ENCODE measurements at places on chromosomes 12 and 14.

GRCh38 chr12:52337054-52337453 is 15.9 kb upstream of the KRT83 start:
- DNase-seq = no peak

DNA sequence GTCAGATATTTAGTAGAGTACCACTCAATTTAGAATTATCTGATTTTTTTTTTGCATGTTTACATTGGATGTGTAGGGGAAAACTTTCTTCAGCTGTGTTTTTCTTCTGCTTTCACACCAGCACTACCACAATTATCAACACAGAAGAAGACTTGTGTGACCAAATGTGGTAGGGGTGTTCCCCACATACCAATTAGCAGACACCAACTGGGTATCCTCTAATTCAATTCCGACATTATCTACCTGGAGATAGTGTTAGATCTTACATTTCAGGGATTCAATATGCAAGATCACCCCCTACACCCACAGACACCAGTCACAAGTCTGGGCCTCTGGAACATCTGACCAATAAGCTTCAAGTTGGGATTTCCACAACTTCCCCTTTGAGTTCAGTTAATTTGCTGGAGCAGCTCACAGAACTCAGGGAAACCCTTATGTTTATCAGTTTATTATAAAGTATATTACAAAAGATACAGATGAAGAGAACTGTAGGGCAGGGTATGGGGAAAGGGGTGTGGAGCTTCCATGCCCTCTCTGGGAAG is 4.1 kb upstream of the KLRG1 start:
- DNase-seq = no peak

DNA sequence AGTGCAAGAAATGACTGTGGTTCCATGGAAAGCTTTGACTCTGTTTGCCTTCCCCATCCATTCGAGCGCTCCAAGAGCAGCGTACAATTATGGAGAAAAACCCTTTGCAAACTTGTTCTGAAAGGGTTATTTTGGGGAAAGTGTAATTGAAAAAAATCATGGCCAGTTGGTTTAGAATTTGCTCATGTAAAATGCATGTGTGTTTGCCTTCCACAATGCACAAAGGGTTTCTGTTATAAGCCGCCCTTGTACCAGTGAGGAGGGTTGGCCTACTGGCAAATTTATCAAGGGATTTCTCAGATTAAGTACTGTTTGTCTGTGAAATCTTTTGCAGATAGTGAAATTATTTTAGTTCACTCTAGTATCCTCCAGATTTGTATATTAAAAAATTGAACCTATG is 62.7 kb upstream of the PELI2 start:
- DNase-seq = no peak

GRCh38 chr12:113424915-113425823 is 3.0 kb downstream of the SDSL start:
- no peak for DNase-seq

DNA sequence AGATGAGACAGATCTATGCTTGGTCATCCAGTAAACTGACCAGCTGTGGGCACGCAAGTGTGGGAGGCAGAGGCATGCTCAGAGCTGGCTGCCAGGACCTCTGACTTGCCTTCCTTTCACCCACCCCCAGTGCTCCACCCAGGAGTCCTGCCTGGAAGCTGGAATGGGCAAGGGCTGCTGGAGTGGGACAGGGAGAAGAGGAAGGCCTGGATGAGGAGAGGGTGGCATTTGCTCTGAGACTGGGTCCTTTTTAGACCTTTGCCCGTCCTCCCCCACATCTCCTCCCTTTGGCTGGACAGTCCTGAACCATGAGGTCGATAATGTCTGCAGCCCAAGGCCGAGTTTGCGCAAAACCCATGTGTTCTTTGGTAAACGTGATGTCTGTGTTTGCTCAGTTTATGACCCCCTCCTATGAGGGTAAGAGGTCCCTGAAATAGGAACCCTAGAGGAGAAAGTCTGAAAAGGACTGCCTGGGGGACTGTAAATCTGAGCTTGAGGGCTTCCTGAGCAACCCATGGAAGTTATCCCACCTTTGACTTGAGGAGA is 3.8 kb upstream of the INHBE start:
- no peak for DNase-seq

GRCh38 chr12:116806845-116807440 is 68.8 kb downstream of the RNFT2 start:
- no peak for DNase-seq

Data from NCI-H524 treated with DMSO at 0.1 percent for 48 hours (cell line).